Stimulated activated CD8-positive, alpha-beta memory T cell treated with anti-CD3 and anti-CD28 coated beads, Interleukin-4, amount 100 ng/mL, for 4 hours (primary cell): ENCODE measurements at places on chromosomes 12 and 14.

GRCh38 chr12:28167981-28168485, 22.2 kb upstream of the CCDC91 start:
- no peak for DNase-seq

GRCh38 chr14:44404036-44404435, 103.0 kb downstream of the FSCB start:
- DNase-seq, result no peak

DNA sequence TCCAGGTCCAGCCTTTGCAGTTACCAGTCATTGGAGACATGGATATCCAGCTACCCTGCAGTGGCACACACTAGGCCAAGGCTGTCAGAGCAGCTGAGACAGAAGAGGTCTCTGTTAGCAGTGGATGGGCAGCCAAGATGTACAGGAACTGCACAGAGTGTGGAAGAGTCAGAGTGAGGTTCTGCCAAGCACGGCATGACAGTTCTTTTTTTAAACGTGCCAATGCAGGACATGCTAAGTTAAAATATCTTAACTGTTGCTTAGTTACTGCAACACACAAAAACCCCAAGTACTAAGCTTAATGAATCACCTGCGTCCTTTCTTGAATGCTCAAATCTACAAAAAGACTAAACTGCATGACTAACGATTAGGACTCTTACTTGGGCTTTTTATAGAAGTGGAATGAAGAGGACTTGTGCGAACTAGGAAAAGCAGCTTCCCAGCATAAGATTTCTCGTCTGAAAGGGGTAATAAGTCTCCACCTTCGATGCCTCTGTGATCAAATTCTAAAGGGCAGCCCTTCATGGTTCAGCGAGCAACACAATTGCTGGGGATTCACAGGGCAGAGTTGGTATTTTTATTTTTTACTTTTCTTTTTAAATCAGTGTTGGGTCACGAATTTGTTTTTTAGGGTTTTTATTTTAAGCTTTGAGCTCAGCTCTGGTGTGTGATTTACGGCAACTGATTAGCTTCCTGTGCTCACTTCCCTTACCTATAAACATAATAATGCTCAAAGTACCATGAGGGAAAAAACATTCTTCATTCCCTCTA, 20.6 kb downstream of the MAPK1IP1L start:
- DNase-seq, result no peak

DNA sequence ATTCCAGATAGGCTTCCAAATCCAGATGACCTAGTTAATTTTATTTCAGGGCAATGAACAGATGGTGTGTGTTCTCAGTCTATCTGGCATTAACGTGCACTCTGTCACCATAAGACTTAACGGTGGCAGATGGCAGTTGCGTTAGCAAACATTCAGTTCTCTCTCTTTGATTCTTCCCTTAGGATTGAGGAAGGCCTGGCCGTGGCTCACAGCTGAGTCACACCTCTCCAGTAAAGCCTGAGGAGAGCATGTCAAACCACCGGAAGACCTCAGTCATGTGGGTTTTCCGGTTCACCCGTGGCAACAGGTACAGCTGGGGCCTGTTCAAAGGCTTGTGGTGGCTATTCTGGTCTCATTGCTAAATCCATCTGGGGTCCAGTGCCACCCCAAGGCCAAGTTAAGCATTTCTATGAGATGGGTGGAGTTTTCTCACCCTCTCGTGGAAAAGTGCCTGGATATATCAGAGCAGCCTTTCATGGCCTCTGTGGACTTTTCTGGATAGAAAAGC, 545.1 kb upstream of the ATP2B1 start:
- no peak for DNase-seq

- DNase-seq, result no peak
Observed at GRCh38 chr12:130644146-130644545, 72.0 kb downstream of the RIMBP2 start.

DNA sequence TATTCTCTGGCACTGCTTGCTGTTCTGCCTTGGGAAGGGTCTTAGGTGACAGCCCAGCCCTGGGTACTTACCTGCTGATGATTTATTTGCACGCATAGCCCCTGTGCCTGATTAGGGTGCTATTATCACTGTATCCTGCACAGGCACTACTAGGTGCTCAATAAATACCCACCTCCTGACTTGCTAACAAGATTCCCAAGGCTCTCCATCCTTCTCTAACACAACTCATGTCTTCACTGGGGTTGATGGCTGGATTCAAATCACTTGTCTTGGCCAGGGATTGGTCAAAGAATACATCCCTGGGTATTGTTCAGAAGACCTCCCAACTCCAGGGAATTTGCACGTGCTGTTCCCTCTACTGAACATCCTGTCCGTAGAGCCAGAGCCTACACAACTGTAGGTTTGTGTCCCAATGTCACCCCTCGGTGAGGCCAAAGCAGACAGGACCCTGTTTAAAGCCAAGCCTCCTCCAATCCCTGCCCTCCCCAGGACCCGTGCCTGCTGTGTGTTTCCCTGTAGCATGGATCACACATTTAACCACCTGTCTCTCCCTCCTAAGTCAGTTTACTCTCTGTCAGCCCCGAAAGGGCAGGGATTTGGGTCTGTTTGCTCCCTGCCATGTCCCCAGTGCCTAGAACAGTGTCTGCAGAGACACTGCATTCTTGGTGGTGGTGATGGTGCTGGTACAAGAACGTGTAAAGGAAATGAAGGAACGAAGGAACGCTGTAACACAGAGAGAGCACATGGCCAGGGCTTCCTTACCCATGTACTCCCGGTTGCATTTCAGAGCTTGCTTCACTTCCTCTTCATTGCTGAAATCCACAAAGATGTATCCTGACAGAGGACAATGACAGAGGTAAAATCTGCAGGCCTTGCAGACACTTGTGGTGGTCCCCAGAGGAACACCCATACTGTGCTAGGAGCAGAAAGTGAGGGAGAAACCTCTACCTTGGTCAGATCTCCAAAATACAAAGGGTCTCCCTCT, 16.5 kb downstream of the RBM19 start:
- no peak for DNase-seq

GRCh38 chr12:116675339-116676107, 62.3 kb downstream of the SPRING1 start:
- DNase-seq, result no peak

DNA sequence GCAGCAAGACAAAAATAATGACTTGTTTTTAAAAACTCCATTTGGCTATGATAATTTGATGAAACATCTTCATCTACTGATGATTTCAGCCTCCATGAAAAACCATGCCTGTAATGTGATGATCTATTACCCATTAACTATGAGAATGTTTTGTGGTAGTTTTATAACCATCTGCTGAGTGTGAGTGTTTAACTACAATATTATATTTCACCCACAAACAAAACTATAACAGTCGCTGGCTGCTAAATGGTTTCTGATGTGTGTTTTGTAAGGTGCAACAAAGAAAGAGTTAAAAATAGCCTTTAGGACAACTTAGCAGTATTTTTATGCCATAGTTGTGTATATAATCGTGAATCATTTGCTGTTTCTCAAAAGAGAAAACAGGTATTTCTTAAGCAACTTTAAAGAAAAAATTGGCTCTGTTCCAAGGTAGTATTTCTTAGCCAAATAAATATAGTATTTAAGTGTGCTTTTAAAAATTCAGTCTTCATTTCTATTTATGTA, 4.9 kb downstream of the PTHLH start:
- DNase-seq, result no peak

DNA sequence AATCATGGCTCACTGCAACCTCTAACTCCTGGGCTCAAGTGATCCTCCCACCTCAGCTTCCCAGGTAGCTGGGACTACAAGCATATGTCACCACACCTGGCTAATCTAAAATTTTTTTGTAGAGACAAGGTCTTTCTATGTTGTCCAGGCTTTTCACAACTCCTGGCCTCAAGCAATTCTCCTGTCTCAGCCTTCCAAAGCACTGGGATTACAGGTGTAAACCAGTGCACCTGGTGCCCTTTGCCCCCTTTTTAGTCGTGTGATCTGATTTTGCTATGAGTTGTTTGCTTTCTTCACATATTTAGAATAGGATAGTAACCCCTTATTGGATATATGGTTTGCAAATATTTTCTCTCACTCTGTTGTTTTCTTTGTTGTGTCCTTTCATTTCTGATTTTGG, 1.7 kb upstream of the RAD52 start:
- no peak for DNase-seq

DNA sequence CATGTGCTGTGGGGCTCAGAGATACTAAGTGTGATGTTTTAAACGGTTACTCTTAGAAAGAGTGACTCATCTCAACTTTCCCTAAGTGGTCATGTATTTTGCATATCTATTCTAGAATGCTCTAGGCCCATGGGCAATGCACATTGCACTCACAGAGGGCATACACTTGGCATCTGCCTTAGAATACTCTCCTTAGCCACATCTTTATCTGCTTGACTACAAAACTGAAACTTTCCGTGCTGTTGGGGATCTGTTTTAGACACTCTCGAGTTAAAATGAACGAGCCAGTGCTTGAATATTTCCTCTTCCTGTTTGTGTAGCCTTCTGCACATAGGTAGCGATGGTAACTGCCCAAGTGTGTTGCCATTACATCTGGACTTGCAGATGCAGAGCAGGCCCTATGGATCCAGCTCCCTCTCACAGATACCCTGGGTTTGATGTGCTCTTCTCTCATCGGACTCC, 180.5 kb downstream of the CAND1 start:
- no peak for DNase-seq
